T-helper 17 cell (primary cell): ENCODE measurements at places on chromosomes 7 and 10. TPM values are rescaled to one million over a fixed set of nuclear protein-coding genes. Genes with fewer than 3 reads are reported as not detected.

The LHFPL3 gene
- not detected for total RNA-seq

DNA sequence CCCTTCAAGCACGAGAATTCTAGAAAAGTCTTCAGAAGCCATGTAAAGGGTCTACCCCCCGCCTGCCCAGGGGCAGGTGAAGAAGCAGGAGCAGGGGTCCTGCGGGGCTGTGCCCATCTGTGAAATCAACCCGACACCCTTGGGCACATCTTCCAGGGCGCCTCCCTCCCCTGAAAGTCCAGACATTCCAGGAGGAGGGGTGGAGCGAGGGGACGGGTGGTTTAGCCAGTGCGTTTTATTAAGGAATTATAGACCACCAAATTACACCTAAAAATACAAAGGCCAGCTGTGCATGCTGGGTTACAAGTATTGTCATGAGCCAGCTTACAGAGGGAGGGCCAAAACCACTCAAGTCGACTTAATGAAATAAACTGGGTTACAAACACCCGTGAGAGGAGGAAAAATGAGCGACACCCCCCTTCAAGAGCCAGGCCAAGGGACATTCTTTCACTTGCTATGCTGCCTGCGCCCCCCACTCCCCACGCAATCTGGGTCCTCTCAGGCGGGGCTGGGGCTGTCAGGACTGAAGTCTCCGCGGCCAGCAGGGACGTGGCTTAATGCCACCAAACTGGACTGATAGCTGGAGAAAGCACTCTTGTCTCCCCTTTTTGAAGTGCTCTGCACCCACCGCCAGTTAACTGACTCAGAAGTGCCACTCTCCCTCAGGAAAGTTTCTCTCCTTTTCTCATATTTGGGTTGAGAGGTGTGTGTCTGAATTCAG, 360.3 kb downstream of the FRMD4A start:
- no peak for DNase-seq

DNA sequence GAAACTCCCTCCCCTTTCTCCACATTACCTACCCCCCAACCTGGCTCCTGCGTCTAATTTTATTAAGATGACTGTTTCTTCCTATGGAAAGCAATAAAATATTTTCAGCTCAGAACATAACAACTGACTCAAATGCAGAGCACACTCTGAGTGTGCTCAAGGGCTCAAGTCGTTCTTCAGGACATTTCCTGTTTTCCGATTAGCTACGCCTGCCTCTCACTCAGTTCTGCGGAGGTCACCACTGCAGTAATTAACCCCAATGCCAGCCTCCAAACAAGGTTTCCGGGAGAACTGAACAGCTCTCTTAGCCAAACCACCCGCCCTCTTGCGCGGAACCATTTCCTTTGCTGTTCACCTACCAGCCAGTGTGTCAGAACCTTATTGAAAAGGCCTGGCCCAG, 19.3 kb downstream of the MYOF start:
- DNase-seq = no peak

DNA sequence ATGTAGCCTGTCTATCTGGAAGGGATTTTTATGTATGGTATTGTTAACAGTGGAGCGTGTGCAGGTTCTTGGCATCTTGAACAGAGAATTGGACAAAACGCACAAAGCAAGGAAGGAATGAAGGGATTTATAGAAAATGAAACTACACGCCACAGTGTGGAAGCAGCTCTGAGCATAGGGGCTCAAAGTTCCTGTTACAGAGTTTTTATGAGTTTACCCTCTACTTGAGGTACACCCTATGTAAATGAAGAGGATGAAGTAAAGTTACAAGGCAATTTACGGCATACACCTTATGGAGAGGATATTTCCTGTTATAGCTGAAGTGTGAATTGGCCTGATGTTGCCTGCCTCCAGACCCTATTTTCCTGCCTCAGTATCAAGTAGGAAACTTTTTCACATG, 33.3 kb downstream of the FANK1 start:
- no peak for DNase-seq

DNA sequence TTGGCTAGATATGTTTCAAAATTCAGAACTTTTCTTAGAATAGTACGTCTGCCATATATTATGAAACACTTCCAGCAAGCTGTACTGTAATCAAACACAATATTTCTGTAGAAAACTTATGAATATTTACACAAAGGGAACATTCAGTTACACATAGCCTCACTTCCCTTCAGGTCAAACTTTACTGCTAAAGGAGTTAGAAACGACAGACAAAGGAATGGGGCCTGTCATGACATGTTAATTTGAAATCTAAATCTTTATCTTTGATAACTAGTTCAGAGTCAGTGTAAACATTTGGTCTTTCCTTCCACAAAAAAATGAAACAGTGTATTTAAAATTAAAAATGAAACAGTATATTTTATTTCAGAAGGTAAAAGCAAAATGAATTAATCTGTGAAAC, 1.0 kb upstream of the CROT start:
- no peak for DNase-seq

GRCh38 chr7:77837275-77837674, 38.7 kb downstream of the PHTF2 start:
- no peak for DNase-seq

- no peak for DNase-seq
Measured at GRCh38 chr10:86229376-86229775, 137.2 kb downstream of the GRID1 start.

DNA sequence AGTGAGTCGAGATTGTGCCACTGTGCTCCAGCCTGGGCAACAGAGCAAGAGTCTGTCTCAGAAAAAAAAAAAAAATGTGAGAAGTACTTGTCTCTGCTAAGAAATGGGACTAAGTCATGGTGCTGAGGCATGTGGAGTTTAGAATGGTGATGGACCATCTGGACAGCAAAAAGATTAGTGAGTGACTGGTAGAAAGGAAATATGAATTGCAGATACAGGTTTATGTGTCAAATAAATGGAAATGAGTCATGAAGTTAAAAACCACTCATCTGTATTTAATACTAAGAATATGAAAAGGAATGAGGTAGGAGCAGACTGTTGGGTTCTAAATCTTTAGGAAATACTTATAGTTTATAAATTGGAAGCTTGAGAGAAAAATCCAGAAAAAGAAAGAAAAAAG, 625.7 kb upstream of the ANKRD30A start:
- DNase-seq = no peak

DNA sequence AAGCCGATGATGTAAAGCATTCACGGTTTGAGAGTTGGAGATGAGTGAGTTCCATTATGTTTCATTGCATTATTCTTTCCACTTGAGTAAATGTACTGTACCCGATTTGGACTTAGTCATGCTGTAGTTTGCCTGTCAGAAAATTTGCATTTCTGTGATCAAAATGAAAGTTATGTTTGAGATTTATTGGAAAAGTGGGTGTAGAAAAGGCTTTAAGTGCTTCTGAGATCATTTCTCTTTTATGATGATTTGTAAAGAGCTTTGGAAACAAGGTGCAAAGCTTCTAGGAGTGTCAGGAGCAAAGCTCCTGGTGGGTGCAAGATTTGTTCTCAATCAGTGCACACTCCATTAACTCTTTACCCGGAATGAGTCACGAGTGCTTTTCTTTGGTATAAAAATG, 204.1 kb upstream of the POM121L12 start:
- no peak for DNase-seq

- DNase-seq = no peak
Measured at GRCh38 chr10:31170636-31171035, 139.0 kb upstream of the ZNF438 start.

GRCh38 chr7:124843336-124843735, 77.7 kb upstream of the GPR37 start:
- no peak for DNase-seq

The RPEL1 gene
- not detected for total RNA-seq

DNA sequence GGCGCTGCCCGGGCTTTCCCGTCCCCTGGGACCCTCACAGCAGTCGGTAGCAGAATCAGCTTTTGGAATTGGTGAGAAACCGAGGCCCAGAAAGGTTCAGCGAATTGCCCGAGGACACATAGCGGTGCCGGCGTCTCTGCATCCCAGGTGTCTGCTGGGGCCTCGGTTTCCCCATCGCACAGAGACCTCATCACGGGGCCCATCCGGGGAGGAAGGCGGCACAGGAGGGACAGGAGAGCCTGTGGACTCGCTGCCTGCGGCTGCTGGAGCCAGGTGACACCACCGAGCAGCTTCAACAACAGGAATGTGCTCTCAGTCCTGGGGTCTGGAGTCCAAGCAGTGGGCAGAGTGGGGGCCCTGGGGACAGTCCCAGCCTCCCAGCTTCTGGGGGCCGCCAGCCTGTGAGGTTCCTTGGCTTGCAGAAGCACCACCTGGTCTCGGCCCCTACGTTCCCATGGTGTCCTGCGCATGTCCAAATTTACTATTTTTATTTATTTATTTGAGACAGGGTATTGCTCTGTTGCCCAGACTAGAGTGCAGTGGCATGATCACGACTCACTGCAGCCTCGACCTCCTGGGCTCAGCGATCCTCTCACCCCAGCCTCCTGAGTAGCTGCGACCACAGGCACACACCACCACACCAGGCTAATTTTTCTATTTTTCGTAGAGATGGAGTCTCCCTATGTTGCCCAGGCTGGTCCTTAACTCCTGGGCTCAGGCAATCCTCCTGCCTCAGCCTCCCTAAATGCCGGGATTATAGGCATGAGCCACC, 539 bp upstream of the COX19 start:
- DNase-seq = no peak

GRCh38 chr10:62681211-62681940, 123.1 kb upstream of the ADO start:
- peak; percentile 62 for DNase-seq

- DNase-seq = no peak
Measured at GRCh38 chr10:34538281-34538829, 276.7 kb downstream of the PARD3 start.

GRCh38 chr7:149317986-149318672, 56.1 kb downstream of the ZNF783 start:
- no peak for DNase-seq

The TMEM196 gene
- not detected for total RNA-seq

DNA sequence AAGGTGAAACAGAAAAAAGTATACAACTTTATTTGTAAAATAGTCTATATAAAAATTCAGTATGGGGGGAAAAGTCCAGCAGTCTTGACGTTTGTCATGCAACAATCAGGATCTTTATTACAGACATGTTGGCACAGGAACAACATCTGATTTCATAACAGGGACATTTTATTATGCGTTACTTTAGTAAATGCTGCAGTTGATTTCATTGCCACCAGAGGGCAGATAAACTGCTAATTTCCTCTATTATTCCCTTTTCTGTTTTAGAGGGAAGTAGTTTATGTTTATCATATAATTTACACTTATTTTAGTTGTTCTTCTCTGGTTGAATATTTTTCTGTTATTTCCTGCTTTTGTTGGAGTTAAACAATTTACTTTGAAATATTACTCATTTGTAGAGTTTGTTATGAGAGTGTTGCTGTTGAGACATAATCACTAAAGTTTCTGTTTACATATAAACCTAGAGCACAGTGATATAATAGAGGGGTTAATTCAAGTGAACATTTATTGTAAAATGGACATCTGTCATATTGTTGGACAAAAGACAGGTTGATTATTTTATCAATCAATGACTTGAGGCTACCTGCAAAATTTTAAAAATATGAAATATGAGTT, 3.3 kb downstream of the PLXDC2 start:
- DNase-seq = no peak

The GIMAP5 gene
- total RNA-seq = 44.1 TPM

GRCh38 chr7:35576031-35576573, 118.8 kb downstream of the HERPUD2 start:
- no peak for DNase-seq

DNA sequence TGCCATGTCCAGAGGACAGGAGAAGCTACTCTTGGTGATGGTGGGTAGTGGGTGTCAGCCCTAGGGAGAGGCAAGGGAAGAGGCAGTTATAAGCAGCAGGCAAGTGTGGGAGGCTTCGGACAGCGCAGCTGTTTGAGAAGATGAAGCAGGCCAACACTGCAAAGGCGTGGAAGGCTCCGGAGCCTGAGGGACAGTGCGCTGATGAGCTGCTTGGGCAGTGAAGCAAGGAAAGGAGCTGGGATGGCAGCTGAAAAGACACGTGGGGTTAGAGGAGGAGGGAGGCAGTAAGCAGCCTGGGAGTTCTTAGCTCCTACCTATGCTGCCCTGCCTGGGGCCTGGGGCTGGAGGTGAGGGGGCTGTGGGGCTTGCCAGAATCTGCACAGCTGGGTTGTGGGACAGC, 50.1 kb upstream of the CRTAC1 start:
- no peak for DNase-seq

GRCh38 chr10:68406815-68407548, at the start of gene RUFY2:
Gene RUFY2 (minus strand): TSS chr10:68407277. CDS start chr10:68407189, 88 bp downstream.
- peak; percentile 68 for DNase-seq

The HKDC1 gene
- total RNA-seq = 1.7 TPM

The CHAT gene
- not detected for total RNA-seq

DNA sequence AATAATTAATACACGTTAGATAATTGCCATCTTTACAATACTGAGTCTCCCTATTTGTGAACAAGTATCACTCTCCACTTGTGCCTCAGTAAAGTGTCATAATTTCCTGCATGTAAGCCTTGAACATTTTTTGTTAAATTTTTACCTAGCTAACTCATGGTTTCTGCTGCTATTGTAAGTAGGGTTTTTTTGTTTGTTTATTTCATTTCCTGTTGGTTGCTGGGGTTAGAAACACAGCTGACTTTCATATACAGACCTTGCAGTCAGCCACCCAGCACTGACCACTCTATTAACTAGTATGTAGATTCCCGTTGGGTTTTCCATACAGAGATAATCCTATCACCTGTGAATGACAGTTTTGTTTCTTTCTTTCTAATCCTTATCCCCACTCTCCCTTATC, 133.3 kb downstream of the MPP7 start:
- no peak for DNase-seq

- no peak for DNase-seq
Measured at GRCh38 chr7:75727881-75728593, 10.7 kb downstream of the HIP1 start.

DNA sequence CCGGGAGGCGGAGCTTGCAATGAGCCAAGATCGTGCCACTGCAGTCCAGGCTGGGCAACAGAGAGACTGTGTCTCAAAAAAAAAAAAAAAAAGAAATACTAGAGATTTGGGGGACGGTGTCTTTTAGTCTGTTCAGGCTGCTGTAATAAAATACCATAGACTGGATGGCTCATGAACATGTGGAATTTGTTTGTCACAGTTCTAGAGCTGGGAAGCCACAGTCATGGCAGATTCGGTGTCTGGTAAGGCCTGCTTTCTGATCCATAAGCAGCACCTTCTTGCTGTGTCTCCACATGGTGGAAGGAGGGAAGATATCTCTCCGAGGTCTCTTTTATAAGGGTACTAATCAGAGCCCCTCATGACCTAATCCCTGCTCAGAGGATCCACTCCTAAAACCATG, 102.7 kb upstream of the MKLN1 start:
- DNase-seq = no peak

The MINDY4 gene
- 1.6 TPM for total RNA-seq

DNA sequence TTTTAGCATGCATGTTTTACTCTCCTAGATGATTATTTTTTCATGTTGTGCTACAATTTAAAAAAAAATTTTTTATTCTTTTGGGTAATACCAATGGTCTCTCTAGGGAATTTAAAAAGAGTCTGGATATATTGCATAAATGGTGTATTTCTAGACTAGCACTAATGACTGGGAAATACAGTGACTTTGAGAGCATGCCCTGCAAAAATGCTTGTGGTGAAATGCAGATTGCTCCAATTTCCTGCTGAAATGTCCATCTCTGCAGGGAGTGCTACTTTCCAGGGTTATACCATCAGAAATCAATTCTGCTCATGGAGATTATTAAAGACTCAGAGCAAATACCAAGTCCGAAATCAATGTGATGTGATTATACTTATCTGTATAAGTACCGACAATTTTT, 186.1 kb downstream of the PRKG1 start:
- DNase-seq = no peak
